GM23248 (cell line): ENCODE measurements at places on chromosomes 6 and 20. TPM values are rescaled to one million over a fixed set of nuclear protein-coding genes. Genes with fewer than 3 reads are reported as not detected.
A peak's percentile ranks its signal among the peaks of the same experiment; 100 is the strongest.

- no peak overlapping the region for H3K4me3 ChIP-seq
- H3K36me3 ChIP-seq: no peaks in the 10 kb centered on the region
- H3K4me1 ChIP-seq: no peaks in the 10 kb centered on the region
- H3K27ac ChIP-seq: no peak overlapping the region
- no peaks in the 10 kb centered on the region for H3K27me3 ChIP-seq
Observed at GRCh38 chr20:59955131-59955796, 3.0 kb upstream of the CDH26 start.

- no peak overlapping the region for H3K4me3 ChIP-seq
- H3K27ac ChIP-seq: no peak overlapping the region
- H3K36me3 ChIP-seq: no peaks in the 10 kb centered on the region
- DNase-seq: peak; percentile 14
- H3K4me1 ChIP-seq: peaks cover 38% of the 10 kb centered on the region
- no peaks in the 10 kb centered on the region for H3K27me3 ChIP-seq
Observed at GRCh38 chr6:151914484-151914883, 107.0 kb downstream of the ESR1 start.

DNA sequence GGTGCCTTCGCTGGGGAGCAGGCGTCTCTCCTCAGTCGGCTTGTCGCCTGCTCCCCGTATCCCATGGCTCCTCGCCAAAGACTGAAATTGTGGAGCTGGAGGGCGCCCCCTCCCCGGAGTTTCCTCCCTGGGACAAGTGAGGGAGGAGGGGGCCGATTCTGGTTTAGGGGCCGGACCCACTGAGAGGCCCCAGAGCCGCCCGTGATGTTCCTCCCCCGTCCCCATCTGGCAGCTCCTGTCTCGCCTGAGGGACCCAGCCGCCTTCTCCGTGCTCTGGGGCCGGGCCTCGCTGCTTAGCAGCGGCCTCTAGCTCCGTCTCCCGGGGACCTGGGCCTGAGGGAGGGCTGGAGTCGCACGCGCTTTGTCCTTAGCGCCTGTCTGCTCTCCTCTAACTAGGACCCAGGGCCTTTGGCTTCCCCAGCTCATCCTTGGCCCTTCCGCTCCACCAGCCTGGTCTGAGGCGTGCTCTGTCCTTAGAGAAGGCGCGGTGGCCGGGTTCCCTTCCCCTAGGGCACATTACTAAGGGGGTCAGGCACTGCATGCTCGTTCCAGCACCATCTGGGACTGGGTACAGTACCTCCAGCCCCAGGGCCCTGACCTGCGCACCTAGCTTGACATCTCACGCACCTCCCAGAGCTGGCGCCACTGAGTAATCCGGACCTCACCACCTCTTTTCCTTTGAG is 29.7 kb downstream of the SLC12A5 start:
- peaks cover 3% of the 10 kb centered on the region; the same call in 1 of the 2 replicates for H3K36me3 ChIP-seq
- peaks cover 7% of the 10 kb centered on the region; the same call in 1 of the 2 replicates for H3K4me1 ChIP-seq
- DNase-seq: peak; percentile 17
- H3K27ac ChIP-seq: no peak overlapping the region
- no peaks in the 10 kb centered on the region for H3K27me3 ChIP-seq

DNA sequence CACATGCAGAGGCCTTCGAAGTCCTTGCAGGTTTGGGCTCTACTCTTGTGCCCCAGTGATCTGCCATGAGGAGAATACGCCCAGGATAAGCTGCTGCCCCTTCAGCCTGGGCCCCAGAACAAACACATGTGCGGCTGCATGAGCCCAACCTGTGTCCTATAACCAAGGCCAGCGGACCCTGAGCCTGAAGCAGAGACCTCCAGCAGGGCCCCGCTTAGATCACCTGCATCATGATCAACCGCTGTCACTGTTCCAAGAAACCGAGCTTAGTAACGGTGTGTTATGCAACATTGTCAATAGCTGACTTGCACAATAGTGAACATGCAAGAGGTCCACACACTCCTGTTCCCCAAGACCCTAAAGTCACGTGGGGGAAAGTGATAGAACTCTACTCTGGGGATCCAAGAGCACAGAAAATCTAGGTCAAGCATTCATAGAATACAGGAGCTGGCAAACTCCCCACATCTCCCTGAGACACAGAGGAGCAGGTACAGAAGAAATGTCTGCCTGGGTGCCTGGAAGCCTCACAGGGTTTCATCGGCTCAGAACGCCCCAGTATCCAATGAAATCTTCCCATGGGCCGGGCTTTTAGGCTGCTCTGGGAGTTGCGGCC is 136.2 kb downstream of the BMP7 start:
- DNase-seq: peak; percentile 16
- H3K4me1 ChIP-seq: no peaks in the 10 kb centered on the region
- peaks cover 66% of the 10 kb centered on the region for H3K27me3 ChIP-seq
- no peaks in the 10 kb centered on the region for H3K36me3 ChIP-seq

DNA sequence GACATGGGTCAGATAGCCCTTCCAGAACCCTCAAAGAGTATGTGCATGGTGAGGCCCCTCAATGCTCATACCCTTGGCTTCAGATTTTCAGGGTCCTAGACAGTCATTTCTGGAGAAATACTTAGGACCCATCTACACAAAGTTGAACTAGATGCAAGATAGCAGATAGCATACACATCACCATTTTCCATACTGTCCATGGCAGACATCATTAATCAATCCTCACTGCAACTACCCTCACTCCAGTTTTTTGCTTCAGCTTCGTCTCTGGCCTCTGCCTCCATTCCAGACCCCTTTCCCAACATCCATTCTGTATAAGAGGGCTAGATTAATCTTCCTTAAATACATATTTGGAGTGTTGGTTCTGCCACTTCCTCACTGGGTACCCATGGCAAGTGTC is 95.5 kb upstream of the MYL9 start:
- DNase-seq: no peak
- H3K27me3 ChIP-seq: 0 out of 2 replicates have a peak, but pooled peaks cover 4% of the 10 kb centered on the region
- H3K4me1 ChIP-seq: no peaks in the 10 kb centered on the region
- H3K36me3 ChIP-seq: no peaks in the 10 kb centered on the region
- H3K27ac ChIP-seq: no peak overlapping the region

- no peaks in the 10 kb centered on the region for H3K36me3 ChIP-seq
- H3K27ac ChIP-seq: no peak overlapping the region
- no peak for DNase-seq
- H3K4me3 ChIP-seq: no peak overlapping the region
Observed at GRCh38 chr6:42104095-42104803, 38.2 kb downstream of the C6orf132 start.

DNA sequence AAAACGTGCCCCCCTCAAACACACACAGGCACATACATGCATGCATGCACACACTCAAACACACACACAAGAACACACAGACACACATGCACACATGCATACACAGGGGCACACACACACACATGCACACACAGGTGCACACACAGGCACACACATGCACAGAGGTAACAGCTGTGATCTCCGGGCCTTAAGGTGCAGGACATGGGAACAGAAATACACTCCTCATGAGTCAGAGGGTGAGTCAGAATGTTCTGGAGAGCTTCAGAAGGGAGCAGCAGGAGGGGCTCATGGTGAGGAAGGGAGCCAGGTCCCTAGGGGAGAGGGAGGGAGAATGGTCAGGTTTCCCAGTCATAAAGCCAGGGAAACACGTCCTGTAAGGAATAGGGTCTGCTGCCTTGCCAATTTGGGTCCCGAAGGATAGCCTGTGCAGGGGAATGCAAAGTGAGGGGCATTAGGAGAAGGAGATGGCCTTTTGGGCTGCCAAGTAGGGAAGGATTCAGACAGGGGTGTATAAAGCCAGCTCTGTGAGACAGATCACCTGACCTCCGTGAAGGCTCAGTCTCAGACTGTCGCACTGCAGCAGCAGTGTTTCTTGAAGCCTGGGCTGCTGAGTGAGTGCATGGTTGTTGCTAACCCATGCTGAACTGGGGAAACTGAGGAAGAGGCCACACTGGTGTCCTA is 123.9 kb downstream of the MAFB start:
- DNase-seq: peak; percentile 81
- H3K4me1 ChIP-seq: 0 out of 2 replicates have a peak, but pooled peaks cover 14% of the 10 kb centered on the region
- no peak overlapping the region for H3K27ac ChIP-seq
- H3K36me3 ChIP-seq: no peaks in the 10 kb centered on the region
- H3K27me3 ChIP-seq: no peaks in the 10 kb centered on the region

GRCh38 chr20:32289661-32290431 is 12.4 kb downstream of the KIF3B start:
- H3K36me3 ChIP-seq: no peaks in the 10 kb centered on the region
- peaks cover 13% of the 10 kb centered on the region for H3K4me1 ChIP-seq
- no peaks in the 10 kb centered on the region for H3K27me3 ChIP-seq
- no peak overlapping the region for H3K27ac ChIP-seq
- no peak overlapping the region for H3K4me3 ChIP-seq
- no peak for DNase-seq

DNA sequence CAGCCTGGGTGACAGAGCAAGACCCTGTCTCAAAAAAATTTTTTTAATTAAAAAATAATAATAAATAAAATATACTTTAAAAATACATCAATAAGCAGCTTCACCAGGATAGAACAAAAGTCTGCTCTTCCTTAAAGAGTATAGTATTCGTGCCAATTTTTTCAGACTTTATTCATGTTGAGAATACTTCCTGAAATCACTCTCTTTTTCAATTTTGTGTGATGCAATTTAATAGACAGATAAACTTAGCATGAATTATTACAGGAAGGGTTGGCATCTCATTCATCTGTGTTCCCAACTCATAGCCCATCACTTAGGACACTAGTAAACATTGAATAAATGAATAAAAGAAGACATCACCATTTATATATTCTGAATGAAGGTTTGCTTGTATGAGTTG is 52.4 kb downstream of the IPCEF1 start:
- H3K4me3 ChIP-seq: no peak overlapping the region
- peaks cover 8% of the 10 kb centered on the region; the same call in 1 of the 2 replicates for H3K4me1 ChIP-seq
- H3K36me3 ChIP-seq: no peaks in the 10 kb centered on the region

- no peak overlapping the region for H3K4me3 ChIP-seq
- H3K36me3 ChIP-seq: no peaks in the 10 kb centered on the region
- no peak overlapping the region for H3K27ac ChIP-seq
- H3K4me1 ChIP-seq: no peaks in the 10 kb centered on the region
Observed at GRCh38 chr6:75551367-75551952, 50.2 kb upstream of the SENP6 start.

DNA sequence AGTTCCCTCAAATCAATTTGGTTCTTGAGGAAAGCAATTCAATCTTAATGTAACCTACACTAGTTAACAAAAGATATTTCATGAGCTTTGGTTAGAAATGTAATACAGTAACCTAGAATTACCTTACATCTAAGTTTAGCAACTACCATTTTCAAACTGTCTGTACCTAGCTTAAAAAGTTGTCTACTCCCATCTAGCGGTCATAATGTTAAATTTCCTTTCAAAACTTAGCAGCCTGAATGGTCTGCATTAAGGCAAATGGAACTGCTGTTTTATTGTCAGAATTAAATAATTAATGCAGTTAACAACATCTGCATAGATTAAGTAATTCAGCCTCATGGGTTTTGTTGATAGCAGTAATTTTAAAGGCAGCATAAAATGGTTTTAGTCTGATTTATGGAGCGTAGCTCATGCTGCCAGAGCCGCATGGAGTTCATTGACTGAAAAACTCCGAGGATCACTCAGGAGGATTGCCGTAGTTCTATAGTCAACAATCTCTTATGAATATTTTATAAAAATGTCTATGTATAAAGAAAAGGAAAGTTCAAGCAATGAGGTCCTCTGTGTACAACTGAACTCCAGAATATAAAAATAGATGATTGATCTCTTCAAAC is 485.4 kb upstream of the MANEA start:
- H3K27ac ChIP-seq: no peak overlapping the region
- H3K4me3 ChIP-seq: peak overlapping the region; percentile 68

GRCh38 chr20:64223526-64224067 is 32.0 kb upstream of the PCMTD2 start:
- peak overlapping the region; percentile 64 for H3K27ac ChIP-seq
- no peaks in the 10 kb centered on the region for H3K36me3 ChIP-seq
- H3K27me3 ChIP-seq: peaks cover 19% of the 10 kb centered on the region
- H3K4me3 ChIP-seq: no peak overlapping the region

- H3K27ac ChIP-seq: no peak overlapping the region
- H3K4me1 ChIP-seq: no peaks in the 10 kb centered on the region
- H3K27me3 ChIP-seq: peaks cover 21% of the 10 kb centered on the region
- peak; percentile 26 for DNase-seq
- no peaks in the 10 kb centered on the region for H3K36me3 ChIP-seq
- no peak overlapping the region for H3K4me3 ChIP-seq
Observed at GRCh38 chr6:31239854-31240253, 32.0 kb downstream of the HLA-C start.

DNA sequence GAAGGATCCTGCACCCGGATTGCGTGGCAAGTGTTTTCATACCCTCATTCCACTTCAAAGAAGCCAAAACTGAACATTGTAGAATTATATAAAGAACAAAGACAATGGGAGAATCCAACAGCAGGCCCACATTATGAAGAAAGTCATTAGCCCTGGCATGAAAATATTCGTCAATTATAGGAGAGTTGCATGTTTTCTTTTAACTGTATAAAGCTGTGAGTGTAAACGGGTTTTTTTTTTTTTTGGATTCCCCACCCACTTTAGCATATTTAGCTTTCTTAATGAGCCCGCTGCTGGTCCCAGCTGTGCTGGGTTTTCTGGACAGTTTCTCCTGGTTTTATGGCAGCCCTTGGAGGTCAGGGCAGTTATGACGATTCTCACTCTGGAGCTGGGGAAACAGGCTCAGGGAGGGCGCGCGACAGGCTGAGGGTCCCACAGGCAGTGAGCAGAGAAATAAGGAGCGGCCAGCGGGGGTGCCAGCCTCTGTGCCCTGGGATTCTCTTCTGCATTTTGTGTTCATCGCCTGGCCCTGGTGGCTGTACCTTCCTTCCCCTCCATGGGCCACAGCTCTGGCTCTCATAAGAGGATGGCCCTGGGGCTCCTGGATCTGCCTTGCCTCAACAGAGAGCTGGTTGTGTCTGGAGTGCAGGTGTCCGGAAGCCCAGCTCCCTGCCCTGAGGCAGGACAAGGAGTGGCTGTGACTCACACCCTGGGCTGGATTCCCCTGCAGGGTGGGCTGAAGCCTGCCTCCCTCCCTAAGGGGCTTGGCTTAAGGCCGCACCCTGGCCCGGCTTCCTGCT is 24.1 kb upstream of the SULF2 start:
- H3K4me1 ChIP-seq: no peaks in the 10 kb centered on the region
- no peak for DNase-seq
- no peak overlapping the region for H3K27ac ChIP-seq
- H3K27me3 ChIP-seq: peaks cover 40% of the 10 kb centered on the region

GRCh38 chr6:118537574-118537973 is 10.5 kb upstream of the PLN start:
- peak; percentile 19 for DNase-seq
- H3K36me3 ChIP-seq: no peaks in the 10 kb centered on the region
- H3K4me3 ChIP-seq: no peak overlapping the region
- H3K27me3 ChIP-seq: no peaks in the 10 kb centered on the region
- no peak overlapping the region for H3K27ac ChIP-seq

- peak overlapping the region; percentile 48 for H3K4me3 ChIP-seq
- H3K36me3 ChIP-seq: no peaks in the 10 kb centered on the region
- H3K27me3 ChIP-seq: no peaks in the 10 kb centered on the region
- DNase-seq: no peak
- H3K27ac ChIP-seq: peak overlapping the region; percentile 96
Observed at GRCh38 chr6:149033454-149033853, 284.1 kb upstream of the TAB2 start.

GRCh38 chr6:73704260-73704659 is 8.3 kb downstream of the CD109 start:
- no peaks in the 10 kb centered on the region for H3K27me3 ChIP-seq
- peaks cover 26% of the 10 kb centered on the region for H3K4me1 ChIP-seq
- H3K27ac ChIP-seq: peak overlapping the region; percentile 88
- DNase-seq: peak; percentile 96
- peaks cover 3% of the 10 kb centered on the region; the same call in 1 of the 2 replicates for H3K36me3 ChIP-seq

GRCh38 chr20:20815711-20816455 is 103.4 kb upstream of the RALGAPA2 start:
- H3K4me3 ChIP-seq: no peak overlapping the region
- no peaks in the 10 kb centered on the region for H3K36me3 ChIP-seq
- no peak overlapping the region for H3K27ac ChIP-seq
- H3K4me1 ChIP-seq: no peaks in the 10 kb centered on the region
- H3K27me3 ChIP-seq: 0 out of 2 replicates have a peak, but pooled peaks cover under 1% of the 10 kb centered on the region

TTLL9 gene
- not detected in 2 replicates for total RNA-seq

CCN5 gene
- 24.5 and 47.3 TPM in 2 replicates for total RNA-seq

CRISP3 gene
- total RNA-seq: not detected in 2 replicates

CPNE5 gene
- total RNA-seq: 0.63 TPM in 1 of 2 replicates, not detected in the other

HDGFL1 gene
- total RNA-seq: not detected in 2 replicates

HCRTR2 gene
- total RNA-seq: not detected in 2 replicates
